ENCODE measurements at places on chromosomes 7 and 10. TPM values are rescaled to one million over a fixed set of nuclear protein-coding genes. Genes with fewer than 3 reads are reported as not detected.

- DNase-seq, result no peak
Measured at GRCh38 chr10:46002916-46003693, 27.3 kb downstream of the NCOA4 start.

DNA sequence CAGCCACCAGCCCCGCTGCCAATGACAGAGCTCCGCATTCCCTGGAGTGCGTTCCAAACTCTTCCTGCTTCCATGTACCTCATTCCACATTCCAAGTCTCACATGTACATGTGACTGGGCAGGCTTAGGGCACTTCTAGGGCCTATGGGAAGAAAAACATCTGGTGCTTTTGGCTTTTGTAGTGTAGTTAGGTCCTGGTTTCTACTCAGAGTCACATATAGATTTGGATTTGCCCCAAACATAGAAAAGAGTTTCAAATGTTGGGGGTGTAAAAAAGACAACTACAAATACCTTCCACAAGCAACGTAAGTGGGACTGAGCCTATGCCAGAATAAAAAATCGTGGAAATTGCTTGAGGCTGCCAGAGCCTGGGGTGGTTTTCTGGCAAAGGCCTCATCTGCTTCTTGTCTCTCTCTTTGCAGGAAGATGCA lies 84.1 kb downstream of the ZNF467 start:
- DNase-seq, result no peak

DNA sequence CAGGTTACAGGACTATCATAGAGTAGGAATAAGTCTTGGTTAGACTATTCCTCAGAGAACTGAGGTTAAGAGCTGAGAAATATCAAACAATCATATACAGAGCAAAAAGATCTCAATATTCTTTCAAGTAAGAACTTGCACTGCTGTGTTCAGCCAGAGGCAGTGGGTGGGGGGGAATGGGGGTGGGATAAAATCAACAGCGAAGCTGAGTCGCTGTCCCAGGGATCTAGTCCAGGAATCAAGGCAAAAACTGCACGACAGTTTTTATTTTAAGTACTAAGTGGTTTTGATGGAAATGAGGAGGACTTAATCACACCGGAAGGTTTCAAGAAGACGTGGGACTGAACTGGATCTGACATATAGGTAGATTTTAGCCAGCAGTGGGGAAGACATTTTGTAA lies 159.1 kb downstream of the SRPK2 start:
- DNase-seq, result no peak

DNA sequence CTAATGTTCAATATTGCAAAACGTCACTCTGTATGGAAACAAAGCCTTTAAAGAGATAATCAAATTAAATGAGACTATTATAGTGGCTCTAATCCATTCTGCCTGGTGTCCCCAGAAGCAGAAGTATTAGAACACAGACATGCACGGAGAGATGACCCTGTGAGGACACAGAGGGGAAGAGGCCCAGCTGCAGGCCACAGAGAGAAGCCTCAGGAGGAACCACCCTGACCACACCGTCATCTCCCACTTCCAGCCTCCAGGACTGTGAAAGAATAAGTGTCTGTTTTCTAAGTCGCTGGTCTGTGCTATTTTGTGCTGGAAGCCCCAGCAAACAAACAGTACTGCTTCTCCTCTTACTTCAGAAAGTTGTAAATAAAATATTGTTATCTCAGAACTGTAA lies 283.5 kb upstream of the ADARB2 start:
- no peak for DNase-seq

DNA sequence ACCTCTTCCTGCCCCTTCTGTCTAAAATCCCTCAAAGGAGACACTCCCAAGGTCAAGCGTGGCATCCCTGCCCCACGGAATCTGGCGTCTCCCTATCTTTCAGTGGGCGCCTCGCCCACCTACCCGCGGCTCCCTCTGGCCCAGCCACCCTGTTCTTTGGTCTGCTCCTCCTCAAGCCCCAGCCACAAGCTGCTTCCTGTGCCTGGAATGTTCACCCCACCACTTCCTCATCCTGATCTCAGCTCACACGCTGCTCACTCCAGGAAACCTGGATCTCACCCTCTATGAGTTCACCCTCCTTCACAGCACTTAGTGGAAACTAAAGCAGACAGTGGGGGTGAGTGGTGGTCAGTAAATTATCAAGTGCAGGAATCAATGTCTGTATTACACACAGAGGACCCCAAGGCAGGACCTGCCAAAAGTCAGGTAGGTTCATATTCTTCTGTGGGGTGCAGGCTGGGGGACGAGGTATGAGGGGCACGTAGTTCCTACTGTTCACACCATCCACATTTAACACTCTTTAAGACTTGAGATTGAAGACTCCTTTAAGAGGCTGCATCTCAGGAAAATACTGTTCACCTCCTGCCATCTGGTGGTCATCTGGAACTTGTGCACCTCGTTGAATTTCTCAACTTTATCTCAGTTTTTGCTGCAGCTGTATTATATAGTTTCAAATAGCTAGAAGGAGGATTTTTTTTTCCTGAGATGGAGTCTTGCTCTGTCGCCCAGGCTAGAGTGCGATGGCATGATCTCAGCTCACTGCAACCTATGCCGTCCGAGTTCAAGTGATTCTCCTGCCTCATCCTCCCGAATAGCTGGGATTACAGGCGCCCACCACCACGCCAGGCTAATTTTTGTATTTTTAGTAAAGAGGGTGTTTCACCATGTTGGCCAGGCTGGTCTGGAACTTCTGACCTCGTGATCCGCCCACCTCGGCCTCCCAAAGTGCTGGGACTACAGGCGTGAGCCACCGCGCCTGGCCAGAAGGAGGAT lies 166.6 kb downstream of the ARHGAP21 start:
- peak; percentile 65 for DNase-seq

GRCh38 chr7:80640846-80641245 lies 2.4 kb downstream of the CD36 start:
- DNase-seq, result no peak

GRCh38 chr7:140977741-140978140 lies 37.0 kb downstream of the MRPS33 start:
- DNase-seq, result no peak

GRCh38 chr10:108568824-108569223 lies 1354.5 kb downstream of the XPNPEP1 start:
- no peak for DNase-seq

- DNase-seq, result no peak
Measured at GRCh38 chr10:6707352-6707751, 127.3 kb upstream of the PRKCQ start.

DNA sequence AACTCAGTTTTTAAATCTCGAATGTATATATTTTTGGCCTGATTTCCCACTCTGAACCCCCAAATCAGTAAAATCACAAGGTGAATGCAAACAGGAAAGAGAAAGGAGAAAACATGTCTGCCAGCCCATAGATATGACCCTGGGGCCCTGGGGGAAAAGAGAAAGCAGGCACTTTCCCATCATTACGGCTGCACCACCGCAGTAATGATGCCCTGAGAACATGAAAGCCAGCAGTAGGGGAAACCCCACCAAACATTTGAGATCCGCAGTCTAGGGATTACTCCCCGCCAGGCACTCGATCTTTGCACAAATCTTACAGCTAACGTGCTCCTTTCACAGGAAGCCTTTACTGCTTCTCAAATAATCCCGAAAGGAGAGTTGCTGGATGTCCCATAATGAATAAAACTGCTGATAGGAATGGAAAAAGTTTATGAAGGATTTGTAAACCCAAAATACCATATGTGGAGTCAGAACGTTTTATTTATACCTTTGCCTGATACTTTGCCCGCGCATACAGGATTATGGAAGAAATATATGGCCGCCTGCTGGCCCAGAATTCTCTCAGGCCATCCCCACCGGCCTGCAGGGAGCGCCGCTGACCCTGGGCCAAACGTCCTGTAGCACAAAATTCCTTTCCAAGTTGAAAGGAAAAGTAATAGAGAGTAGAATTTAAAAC lies 180.0 kb upstream of the INHBA start:
- DNase-seq, result no peak

- DNase-seq, result no peak
Measured at GRCh38 chr10:77861366-77861765, 65.2 kb downstream of the DLG5 start.

DNA sequence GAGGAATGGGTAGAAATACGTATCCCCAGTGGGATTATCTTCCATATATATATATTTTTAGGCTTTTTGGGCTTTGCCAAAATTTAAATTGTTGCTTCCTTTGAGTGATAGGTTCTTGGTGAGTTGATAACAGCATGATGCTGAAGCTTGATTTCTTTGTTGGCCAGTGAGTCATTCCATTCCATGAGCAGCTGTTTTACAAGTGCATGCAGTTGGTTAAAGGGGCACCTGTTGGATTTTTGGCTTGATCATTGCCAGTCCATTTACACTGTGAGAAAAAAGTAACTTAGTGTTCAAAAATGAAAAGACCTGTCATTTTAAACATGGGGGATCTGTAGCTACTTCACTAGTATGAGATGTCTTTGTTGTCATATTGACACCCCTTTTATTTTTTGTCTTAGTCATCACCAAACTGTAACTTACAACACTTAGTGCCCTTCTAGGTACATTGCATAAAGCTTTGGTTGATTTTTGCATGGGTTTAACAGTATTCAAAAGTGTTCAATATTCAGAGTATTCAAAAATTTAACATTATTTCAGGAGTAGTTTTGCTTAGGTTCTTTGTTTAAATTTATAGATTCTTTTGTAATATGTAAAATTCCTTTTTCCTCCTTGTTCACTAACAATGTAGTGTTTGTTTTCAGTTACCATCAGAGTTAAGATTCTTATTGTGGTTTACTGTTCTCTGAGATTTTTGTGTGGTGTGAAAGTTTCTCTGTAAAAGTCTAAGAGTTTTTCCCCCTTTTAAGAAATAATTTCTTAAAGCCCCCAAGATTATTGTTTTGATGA lies 8.8 kb downstream of the AKAP9 start:
- no peak for DNase-seq

DNA sequence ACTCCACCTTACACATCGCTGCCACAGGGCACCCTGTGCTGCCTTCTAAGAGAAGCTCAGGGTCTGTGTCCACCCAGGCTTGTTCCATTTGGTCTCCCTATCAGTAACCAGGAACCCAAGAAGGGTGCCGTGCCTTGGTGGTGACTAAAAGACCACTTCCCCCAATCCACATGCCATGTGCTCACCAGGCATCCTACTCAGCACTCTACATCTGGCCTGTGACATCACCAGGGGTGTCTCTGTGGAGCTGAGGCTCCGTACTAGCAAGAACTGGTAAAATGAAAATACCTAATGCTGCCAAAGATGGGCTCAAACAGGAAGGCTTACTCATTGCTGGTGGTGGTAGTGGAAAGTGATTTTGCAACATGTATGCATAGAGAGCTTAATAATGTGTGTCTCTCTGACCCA lies 19.0 kb upstream of the C10orf71 start:
- no peak for DNase-seq

- DNase-seq, result no peak
Measured at GRCh38 chr7:20407585-20408466, 77.1 kb downstream of the ITGB8 start.

DNA sequence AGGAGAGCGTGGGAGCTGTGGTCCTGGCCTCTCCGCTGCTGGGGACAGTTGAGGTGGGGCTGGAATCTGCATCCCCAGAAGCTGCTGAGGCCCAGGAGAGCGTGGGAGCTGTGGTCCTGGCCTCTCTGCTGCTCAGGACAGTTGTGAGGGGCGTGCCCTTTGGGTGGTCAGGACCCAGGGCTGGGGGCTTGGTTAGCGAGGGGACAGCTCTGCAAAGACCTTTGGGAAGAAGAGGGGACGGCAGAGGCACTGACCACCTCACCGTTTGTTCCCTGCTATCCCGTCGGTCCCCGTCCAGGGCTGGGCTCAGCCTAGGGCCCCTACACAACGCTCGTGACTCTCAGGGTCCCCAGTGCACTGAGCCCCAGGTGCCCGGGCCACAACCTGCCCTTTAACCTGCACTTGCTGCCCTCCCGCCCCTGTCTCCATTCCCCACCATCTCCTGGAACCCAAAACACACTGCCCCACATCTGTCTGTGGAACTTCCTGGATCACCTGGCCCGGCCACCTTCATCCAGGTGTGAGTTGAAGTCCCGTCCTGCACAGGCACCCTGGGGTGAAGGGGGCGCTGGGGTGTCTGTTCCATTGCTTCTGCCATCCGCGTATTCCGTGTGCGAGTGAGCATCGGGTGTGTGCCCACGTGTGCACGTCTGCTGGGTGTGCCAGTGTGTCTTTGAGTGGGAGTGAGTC lies 14.1 kb downstream of the FOXL3 start:
- DNase-seq, result no peak

DNA sequence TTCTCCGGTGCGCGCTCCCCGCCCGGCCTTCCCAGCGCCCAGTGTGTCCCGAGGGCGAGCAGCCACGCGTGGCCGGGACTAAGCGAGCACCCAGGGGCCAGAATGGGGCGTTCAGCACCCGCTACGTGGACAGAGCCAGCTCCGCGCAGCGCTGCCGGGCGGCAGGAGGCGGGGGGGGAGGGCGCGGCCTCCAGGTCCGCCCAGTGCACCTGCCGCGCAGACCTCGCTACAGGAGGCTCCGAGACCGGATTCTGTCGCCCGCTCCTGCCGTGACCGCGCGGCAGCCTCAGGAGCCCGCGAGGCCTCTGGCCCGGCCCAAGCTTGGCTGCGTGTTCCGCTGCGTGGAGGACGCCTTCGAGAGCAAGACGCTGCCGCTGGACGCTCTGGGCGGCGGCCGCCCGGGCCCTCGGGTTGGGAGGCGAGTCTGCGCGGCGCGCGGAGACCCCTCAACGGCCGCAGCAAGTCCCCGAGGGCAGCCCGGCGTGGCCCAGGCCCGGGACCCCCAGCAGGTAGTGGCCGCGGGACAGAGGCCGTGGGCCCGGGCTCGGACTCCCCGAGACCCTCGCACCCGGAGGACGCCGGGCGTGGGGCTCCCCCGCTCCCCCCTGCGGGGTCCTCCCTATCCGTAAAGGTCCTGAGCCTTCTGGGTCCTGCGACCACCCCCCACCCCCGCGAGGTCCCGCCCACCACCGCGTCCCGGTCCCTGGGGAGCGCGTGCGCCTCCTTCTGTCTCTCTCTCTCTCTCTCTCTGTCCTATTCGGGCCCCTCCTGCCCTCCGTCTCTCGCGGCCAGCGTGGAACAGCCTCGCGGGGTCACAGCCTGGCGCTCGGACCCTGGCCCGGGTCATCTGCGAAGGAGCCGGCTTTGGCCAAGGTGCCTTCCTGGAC lies 904 bp upstream of the DPYSL4 start:
- DNase-seq, result no peak

- peak; percentile 95 for DNase-seq
Measured at GRCh38 chr10:110275128-110275729, 29.5 kb downstream of the SMNDC1 start.

DNA sequence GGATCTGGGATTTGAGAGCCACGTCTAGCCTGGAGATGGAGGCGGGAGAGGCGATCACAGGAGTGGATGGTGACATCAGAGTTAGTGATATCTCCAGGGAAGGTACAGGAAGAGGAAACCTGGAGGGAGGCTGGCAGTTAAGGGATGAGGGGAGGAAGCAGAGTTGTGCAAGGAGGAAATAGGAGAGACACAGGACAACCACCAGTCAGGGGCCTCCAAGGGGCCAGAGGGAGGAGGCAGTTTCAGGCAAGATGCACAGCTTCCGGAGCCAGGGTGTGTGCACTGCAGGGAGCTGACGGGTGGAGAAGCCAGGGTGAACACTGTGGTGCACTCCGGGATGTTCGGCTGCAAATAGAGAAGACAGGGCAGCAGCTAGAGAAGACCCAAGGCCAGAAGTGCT lies 141.2 kb downstream of the GLI3 start:
- DNase-seq, result no peak

Gene GRID2IP
- not detected for total RNA-seq

Gene ARHGEF35
- total RNA-seq, result not detected

Gene WASL
- 6.7 TPM for total RNA-seq

Gene FEZF1
- total RNA-seq, result not detected

Gene KNDC1
- 4.0 TPM for total RNA-seq

Gene GOLGA7B
- total RNA-seq, result 0.12 TPM

Gene MAD1L1
- 163 TPM for total RNA-seq

Gene SSC4D
- total RNA-seq, result 8.5 TPM

Gene CDK1
- 337 TPM for total RNA-seq

Gene PLPP4
- total RNA-seq, result not detected
